ENCODE measurements at places on chromosomes 1 and 21. TPM values are rescaled to one million over a fixed set of nuclear protein-coding genes. Genes with fewer than 3 reads are reported as not detected.
A peak's percentile ranks its signal among the peaks of the same experiment; 100 is the strongest.

The CENPL gene
- 4.3 TPM for total RNA-seq

DNA sequence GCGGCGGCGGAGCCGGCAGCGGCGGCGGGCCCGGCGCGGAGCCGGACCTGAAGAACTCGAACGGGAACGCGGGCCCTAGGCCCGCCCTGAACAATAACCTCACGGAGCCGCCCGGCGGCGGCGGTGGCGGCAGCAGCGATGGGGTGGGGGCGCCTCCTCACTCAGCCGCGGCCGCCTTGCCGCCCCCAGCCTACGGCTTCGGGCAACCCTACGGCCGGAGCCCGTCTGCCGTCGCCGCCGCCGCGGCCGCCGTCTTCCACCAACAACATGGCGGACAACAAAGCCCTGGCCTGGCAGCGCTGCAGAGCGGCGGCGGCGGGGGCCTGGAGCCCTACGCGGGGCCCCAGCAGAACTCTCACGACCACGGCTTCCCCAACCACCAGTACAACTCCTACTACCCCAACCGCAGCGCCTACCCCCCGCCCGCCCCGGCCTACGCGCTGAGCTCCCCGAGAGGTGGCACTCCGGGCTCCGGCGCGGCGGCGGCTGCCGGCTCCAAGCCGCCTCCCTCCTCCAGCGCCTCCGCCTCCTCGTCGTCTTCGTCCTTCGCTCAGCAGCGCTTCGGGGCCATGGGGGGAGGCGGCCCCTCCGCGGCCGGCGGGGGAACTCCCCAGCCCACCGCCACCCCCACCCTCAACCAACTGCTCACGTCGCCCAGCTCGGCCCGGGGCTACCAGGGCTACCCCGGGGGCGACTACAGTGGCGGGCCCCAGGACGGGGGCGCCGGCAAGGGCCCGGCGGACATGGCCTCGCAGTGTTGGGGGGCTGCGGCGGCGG lies 1.0 kb downstream of the ARID1A start:
- DNase-seq = peak; percentile 52

- DNase-seq = no peak
These were observed 187.7 kb upstream of the ADAMTS5 start for GRCh38 chr21:27154451-27155129.

The ZNF697 gene
- 2.5 TPM for total RNA-seq

Measured in transverse colon (tissue), 4 donors.